ENCODE measurements at places on chromosomes 6 and 20.

- no peak for DNase-seq
Measured at GRCh38 chr6:44366781-44367180, 20.7 kb upstream of the CDC5L start.

GRCh38 chr6:43997345-43997677, 129.9 kb downstream of the MRPL14 start:
- no peak for DNase-seq

DNA sequence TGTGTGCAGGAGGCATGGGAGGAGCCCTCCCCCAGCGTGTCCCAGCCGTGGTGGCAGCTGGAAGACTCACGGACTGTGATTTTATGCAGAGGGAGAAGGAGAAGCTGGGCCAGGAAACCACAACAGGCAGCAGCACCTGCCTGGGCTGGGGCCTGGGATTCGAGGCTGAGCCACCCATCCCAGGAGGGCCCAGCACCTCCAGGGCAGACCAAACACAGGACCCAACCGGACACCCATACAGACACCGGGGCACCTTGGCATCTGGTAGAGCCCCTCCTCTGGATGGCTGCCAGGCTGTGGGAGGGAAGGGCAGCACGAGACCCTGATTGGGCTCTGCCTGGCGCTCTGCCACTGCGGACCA, 41.7 kb upstream of the CHRNA4 start:
- no peak for DNase-seq

DNA sequence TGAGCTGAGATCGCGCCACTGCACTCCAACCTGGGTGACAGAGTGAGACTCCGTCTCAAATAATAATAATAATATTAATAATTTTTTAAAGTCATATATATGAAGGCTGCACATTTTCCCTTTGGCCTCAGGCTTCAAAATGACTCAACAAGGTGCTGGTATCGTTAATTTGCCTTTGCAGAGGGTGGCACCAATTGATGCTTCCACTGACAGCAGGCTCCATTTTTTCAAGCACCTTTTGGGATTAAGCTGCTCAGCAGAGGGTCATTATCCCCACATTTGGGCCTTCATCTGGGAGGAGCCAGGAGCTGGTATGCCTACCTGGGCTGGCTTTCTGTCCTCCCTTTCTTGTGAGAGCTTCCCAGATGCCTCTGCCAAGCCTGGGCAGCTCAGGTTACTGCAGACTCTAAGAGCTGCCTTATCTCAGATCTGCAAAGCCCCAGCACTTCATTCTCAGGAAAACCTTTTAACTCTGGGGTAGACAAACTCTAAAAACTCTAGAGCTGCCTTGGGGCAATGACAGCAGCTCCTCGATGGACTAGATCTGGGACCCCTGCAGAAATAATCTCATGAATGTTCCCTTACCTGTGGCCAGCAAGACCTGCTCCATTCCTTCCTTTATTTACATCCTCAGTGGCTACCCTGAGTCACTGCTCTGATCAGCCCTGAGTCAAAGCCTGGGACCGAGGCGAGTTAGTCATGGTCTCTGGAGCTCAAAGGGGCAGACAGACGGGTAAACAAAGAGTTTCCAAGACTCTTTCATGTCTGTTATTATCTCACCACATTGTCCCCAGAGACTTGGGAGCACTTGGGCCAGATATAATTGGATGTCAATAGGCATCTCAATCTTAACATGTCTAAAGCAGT, 80.0 kb upstream of the EYA2 start:
- no peak for DNase-seq

DNA sequence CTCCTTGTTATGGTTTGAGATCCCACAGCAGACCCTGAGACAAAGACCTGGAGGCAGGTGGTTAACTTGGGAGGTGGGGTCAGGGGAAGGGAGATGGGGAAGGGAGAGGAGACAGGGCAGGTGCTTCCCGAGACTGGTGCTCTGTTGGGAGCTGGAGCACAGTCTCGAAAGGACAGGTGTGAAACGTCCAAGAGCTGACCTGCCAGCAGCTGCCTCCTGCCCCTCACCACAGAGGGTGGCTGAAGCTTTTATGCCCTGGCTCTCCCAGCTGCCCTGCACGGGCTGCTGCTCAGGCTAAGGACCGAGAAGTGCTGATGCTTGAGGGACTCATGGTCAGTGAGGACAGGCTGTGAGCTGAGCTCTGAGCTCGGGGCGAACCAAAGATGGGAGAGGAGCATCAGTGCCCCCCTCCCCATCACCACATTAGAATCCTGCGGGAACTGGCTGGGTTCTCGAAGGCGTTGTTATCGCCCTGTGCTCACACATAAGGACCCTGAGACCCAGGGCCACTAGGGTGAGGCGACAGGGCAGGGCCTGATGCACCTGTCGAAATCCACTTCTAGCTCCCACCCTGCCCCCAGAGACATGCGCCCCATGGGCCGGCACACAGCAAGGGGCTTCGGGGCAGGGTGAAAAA, 25.3 kb upstream of the CD93 start:
- DNase-seq: no peak

- no peak for DNase-seq
Measured at GRCh38 chr6:108677357-108677756, 116.6 kb downstream of the FOXO3 start.

- DNase-seq: no peak
Measured at GRCh38 chr6:119355157-119355556, 5.6 kb upstream of the MAN1A1 start.

DNA sequence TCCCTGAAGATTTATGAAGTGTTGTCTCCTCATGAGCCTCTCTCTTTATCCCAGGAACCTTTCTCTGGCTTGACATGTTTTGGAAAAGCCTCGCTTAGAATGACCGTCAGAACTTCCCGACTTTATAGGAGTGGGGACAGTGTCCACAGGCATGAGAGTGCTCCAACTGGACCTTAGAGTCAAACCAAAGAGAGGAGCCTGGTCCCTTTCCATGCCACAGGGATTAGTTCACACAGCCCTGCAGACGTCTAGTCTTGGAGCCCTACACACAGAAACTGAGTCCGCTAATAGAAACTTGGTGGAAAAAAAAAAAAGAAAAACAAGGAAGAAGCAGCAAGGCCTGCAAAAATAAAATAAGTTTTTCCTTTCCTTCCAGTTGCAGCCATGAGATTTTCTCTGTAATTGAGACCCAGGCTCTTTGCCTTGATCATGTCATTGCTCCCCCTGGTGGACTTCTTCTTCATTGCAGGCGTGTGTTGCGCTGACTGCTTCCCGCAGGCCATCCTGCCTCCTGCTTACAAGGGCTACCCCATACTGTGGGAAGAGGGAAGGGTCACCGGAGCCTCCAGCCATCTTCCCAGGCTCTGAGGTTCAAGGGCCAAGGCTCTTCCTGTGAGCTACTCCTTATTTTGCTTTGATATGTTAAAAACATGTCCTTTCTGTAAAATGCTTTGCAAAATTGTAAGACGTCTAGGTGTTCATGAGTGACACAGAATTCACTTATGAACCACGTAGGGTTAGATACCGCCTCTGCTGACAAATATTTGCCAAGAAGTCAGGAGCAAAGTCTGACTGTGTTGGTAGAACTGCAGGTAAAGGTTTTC, 201.0 kb downstream of the UST start:
- peak; percentile 84 for DNase-seq

- no peak for DNase-seq
Measured at GRCh38 chr20:25224941-25225340, 22.9 kb upstream of the PYGB start.

DNA sequence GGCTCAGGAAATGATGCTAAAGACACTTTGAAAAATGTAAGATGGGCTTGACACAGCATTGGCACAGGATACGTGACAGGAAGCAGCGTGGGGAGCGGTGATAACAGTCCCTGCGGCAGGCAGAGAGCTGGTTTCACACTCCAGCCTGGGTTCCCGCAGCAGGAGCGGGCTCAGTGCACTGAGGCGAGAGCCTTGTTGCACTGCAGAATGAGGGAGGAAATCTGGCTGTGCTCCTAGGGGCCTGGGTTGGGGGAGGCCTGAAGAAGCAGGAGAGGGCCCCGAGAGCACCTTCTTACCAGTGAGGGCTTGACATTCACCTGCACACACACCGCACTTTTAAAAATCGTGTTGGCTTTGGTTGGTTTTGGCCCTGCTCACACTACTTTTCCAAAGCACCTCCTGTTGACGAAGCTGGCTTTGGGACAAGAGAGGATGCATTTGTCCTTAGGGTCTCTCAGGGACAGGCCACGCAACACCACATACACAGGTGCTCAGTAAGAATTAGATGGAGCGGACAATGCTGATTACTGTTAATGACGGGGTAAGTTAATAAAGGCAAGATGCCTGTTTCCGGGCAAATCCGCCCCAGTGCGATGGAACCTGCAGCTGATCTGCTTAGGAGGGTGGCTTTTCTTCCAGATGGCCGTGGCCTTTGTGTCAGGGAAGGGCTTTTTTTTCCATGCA, 49.4 kb upstream of the ARMC2 start:
- DNase-seq: no peak
